ENCODE measurements at places on chromosomes 11 and 22.

DNA sequence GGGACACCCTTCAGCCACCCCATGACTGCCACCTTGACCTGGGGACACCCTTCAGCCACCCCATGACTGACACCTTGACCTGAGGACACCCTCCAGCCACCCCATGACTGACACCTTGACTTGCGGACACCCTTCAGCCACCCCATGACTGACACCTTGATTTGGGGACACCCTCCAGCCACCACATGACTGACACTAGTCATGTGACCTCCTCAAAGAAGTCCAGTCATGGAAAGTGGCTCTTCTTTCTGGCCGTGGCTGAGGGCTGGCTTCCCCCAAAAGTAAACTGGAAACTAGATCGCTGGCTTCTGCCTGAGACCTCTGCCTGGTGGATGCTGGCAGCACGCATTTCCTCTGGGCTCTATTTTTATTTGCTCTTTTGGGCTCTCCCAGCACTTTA is 28.4 kb downstream of the ARFGAP2 start:
- no peak for DNase-seq

- no peak for DNase-seq
Observed at GRCh38 chr11:34344410-34344767, 13.4 kb downstream of the ABTB2 start.

- DNase-seq, result no peak
Observed at GRCh38 chr11:75461151-75461550, 28.1 kb upstream of the KLHL35 start.

DNA sequence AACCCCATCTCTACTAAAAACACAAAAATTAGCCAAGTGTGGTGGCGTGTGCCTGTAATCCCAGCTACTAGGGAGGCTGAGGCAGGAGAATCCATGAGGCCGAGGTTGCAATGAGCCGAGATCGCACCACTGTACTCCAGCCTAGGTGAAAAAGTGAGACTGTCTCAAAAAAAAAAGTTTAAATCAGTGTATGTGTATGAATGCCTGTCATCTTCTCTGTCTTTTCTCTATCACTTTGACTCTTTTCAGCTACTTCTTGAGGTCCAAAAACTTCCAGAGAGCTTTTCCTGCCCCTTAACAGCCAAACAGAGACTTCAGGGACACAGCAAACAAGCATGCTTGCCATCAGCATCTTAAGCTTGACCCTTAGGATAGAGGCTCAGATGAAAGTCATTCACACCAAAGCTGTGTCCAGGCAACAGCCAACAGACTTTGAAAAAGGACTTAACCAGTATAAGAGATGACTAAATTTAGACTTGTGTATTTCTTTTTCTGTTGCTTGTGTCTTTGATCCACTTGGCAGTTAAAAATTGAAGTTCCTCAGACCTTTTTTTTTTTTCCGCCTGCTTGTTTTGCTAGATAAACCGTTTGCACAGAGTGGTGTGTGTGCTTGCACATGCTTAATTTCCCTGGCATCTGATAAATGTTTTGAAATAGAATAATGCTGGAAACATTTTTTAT is 151.9 kb downstream of the DBX1 start:
- DNase-seq, result no peak

- DNase-seq, result no peak
Observed at GRCh38 chr11:69145050-69145380, 10.7 kb upstream of the SMIM38 start.

- DNase-seq, result no peak
Observed at GRCh38 chr22:39350757-39351688, 1.2 kb downstream of the SYNGR1 start.

- no peak for DNase-seq
Observed at GRCh38 chr22:20238901-20239675, 29.0 kb downstream of the RTN4R start.

DNA sequence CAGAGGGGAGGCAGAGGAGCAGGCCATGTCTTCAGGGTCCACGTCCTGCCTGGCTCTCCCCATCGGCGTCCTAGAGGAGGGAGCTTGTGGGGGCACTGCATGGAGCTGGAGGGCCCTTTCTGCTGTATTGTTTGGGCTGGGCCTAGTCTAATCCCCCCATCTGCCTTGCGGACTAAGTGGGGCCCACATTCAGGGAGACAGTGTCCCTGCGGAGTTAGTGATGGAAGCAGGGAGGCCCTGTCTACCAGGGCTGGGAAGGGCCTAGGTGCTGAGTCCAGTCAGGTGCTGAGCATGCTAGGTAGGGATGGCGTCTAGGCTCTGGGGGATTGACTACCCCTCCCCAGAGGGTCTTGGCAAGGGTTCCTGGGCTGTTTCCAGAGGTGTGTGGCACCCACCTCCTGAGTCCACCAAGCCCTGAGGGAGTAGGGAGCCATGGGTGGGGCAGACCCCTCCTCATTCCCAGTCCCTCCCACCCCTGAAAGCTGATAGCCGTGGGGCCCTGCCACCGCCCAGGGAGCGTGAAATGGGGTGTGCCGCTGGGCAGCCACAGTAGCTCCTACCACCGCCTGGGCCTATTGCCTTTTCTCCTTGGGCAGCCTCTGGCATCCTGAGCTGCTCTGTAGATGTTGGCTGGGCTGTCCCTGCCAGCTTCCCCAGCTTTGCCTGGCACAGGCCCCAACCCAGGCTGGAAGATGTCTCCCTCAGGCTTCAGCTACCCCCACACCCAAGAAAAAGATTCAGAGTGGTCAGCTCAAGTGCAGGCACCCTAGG is 1.9 kb upstream of the POLD4 start:
- DNase-seq, result no peak

DNA sequence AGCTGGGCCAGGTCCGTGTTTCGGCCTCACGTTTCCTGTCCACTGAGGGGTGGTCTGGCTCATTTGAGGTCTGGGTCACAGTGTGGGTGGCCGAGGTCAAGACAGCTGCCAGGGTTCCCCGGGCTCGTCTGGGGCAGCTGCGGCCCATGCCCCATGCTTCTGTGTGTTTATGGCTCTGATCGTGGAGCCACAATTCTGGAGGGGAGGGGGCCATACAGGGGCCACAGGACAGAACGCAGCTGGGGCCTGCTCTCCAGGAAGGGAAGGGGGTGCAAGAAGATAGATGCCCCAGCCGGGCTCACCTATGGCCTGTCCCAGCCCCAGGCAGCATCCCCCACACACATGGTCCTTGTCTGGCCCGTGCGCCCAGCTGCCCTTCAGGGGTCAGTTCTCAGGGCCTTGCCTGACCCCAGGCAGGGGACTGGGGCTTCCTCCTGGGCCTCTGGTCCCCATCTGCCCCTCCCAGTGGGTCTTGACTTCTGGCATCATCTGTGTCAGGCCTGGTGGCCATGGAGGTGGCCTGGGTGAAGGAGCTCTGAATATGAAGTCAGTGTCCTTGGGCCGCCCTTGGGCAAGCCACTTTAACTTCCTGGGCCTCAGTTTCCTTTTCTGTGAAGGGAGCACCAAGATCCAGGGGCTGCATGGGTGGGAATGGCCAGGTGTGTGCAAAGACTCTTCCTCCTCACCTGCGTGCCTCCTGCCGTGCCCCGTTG is 8.4 kb downstream of the TSPAN32 start:
- no peak for DNase-seq

GRCh38 chr22:38924347-38924952 is 33.0 kb upstream of the APOBEC3A start:
- DNase-seq, result peak; percentile 26

- no peak for DNase-seq
Observed at GRCh38 chr22:33894515-33894914, 25.8 kb downstream of the LARGE1 start.

DNA sequence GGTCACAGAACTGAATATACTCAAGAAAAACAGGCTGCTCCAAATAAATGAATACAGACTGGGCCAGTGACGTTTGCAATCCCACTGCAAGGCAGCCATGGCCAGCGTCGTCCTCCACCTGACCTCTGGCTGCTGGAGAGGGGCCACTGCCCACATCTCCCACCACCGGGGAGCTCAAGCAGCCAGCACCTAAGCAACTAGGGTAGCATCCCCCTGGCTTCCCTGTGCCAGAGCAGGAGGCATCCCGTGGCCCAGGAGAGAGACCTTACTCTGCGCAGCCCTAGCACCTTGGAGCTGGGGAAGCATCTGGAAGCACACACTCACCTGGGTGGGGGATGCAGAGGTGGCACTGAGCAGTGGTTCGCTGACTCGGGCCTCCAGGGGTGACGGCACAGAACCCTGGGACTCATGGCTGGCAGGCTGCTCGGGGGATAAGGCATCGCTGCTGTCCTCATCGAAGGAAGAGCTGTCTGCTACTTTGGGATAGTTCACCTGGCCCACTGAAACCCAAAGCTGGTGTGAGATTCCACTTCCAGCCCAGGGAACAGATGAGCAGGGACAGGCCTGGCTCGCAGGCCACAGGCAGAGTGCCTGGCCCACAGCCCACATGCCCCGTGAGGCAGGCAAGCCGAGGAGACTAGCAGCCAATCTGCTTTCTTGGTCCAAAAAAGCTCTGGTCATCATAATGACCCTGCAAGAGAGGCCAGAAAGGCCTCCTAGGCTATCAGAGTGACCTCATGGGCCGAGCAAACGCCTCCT is 53.7 kb downstream of the SGSM3 start:
- no peak for DNase-seq

DNA sequence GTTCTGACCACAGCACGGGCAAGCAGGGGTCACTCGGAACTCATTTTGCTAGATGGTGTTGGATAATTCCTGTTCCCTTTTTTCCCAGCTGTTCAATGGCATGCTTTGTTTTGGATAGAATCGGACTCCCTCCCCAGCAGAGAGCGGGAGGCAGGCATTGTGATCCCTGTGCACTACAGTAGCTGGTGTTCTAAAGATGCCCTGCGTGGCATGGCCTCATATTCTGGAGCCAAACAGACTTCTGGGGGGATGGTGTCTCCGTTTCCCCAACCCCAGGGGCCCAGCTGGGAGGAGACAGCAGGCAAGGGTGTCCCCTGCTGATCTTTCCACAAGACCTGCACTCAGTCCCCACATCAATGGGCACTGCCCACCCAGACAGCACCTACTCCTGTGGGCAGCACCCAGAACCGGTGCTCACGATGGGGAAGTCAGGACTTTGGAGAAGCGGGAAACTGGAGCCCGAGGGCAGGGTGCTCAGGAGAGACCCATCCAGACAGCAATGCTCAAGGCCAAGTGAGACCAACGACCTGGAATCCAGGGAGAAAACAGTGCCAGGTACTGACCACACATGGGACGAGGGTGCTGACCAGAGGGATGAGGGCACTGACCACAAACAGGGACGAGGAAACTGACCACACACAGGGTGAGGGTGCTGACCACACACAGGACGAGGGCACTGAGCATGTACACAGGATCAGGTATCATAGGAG is 934.9 kb downstream of the BRD1 start:
- no peak for DNase-seq
